ENCODE measurements at places on chromosomes 7 and 10. TPM values are rescaled to one million over a fixed set of nuclear protein-coding genes. Genes with fewer than 3 reads are reported as not detected.

Gene NUDT13
- 2.4 TPM for total RNA-seq

Gene NEUROD6
- total RNA-seq: not detected

Gene LRMDA
- total RNA-seq: 15.5 TPM

Gene CALN1
- total RNA-seq: 0.91 TPM
